ENCODE measurements at places on chromosomes 13 and 19.

- no peak for DNase-seq
Measured at GRCh38 chr19:2361246-2362045, 1.4 kb downstream of the TMPRSS9 start.

- DNase-seq = peak; percentile 25
Measured at GRCh38 chr13:100443998-100444328, 144.6 kb downstream of the GGACT start.

GRCh38 chr13:28339419-28339818, 155.5 kb downstream of the FLT1 start:
- DNase-seq = peak; percentile 76

- DNase-seq = no peak
Measured at GRCh38 chr19:2774953-2775555, 8.0 kb downstream of the SGTA start.

- no peak for DNase-seq
Measured at GRCh38 chr13:43961909-43962308, 82.2 kb downstream of the LACC1 start.

GRCh38 chr13:101013245-101013644, 338.6 kb upstream of the TMTC4 start:
- DNase-seq = no peak

GRCh38 chr13:42969565-42970172, 22.4 kb downstream of the EPSTI1 start:
- DNase-seq = peak; percentile 67

DNA sequence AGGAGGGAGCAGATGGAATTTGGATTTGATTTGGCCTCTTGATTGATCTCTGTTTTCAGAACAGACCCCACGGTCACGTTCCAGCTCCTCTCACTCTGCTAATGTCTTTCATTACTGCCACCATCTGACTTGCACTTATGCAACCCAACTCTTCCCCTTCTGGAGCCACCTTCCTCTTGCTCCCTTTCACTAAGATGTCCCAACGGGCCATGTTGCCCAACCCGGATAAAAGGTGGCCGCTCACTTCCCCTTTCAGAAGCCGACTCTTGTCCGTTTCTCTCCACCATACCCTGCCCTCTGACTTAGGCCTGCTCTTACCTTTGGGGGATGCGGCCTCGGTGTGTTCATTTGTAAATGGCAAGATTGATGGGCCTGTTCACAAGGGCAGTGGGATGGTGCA, 27.4 kb upstream of the CYP4F8 start:
- DNase-seq = no peak

DNA sequence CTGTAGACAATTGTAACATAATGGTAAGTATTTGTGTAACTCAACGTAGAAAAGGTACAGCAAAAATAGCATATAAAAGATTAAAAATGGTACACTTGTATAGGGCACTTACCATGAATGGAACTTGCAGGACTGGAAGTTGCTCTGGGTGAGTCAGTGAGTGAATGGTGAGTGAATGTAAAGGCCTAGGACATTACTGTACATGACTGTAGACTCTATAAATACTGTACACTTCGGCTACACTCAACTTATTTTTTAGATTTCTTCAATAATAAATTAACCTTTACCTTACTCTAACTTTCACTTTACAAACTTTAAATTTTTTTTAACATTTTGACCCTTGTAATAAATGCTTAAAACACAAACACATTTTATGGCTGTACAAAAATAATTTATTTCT, 72.1 kb upstream of the FAM216B start:
- DNase-seq = no peak

DNA sequence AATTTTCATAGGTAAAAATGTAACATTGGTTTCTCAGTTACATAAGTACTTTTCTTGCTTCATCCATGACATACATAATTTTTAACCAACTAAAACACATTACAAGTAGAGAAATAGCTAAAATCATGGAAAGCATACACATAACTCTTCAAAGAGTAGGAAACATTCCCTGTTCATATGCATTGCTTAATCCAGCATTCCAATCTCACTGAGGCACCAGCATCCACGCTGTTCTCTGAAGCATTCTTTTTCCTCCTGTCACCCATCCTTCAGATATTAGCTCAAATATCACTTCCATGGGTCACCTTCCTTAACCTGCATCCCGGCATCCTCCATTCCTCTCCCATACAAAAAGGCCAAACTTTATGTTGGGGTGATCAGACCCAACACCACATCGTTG, 79.1 kb downstream of the ZNF254 start:
- DNase-seq = peak; percentile 0

GRCh38 chr19:51181377-51181912, 39.3 kb downstream of the SIGLEC7 start:
- DNase-seq = no peak

- DNase-seq = no peak
Measured at GRCh38 chr13:76239031-76239680, 603.0 kb downstream of the LMO7 start.

- DNase-seq = no peak
Measured at GRCh38 chr13:53060840-53061490, 32.4 kb downstream of the OLFM4 start.

- DNase-seq = peak; percentile 92
Measured at GRCh38 chr19:45506246-45506988, 862 bp upstream of the VASP start.

- no peak for DNase-seq
Measured at GRCh38 chr19:3233831-3234230, 9.4 kb downstream of the CELF5 start.

DNA sequence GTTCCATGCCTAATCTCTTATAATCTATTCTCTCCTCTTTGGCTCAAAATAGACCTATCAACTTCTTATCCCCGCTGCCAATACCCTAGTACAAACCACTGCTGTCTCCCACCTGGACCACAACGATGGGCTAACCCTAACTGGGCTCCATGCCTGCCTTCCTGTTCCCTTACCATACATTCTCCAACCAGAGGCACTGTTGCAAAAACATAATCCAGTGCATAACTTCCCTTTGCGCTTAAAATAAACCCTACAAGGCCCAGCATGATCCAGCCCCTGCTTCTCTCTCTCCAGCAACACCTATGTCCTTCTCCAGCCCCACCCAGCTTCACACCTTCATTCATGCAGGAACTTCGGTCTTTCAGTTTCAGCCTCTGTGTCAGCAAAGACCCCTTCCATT, 27.4 kb upstream of the CEBPA start:
- DNase-seq = no peak

DNA sequence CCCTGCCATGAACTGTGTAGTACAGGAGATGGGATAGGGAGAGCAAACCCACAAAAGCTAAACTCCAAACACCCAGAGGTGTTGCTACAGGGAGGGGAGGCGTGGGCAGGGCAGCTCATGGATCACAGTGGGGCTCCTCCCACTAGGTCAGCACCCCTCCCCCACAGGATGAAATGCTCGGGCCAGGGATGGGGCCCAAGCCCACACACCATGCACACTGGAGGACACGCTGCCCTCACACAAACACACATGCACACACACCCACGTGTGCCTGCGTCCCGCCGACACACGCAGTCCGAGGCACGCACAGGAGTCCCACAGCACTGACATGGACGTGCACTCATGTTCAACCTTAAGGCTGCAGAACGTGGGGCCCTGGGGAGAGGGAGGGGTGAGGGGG, 6.0 kb upstream of the CCNP start:
- DNase-seq = no peak

DNA sequence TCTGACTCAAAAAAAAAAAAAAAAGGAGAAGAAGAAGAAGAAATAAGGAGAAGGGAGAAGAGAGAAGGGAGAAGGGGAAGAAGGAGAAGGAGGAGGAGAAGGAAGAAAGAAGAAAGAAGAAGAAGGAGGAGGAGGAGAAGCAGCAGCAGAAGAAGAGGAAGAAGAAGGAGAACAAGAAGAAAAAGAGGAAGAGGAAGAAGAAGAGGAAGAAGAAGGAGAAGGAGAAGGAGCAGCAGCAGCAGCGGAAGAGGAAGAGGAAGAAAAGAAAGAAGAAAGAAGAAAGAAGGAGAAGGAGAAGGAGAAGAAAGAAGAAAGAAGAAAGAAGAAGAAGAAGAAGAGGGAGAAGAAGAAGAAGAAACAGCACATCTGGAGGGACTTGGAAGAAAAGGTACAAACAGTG, 4.1 kb upstream of the CNN1 start:
- no peak for DNase-seq

DNA sequence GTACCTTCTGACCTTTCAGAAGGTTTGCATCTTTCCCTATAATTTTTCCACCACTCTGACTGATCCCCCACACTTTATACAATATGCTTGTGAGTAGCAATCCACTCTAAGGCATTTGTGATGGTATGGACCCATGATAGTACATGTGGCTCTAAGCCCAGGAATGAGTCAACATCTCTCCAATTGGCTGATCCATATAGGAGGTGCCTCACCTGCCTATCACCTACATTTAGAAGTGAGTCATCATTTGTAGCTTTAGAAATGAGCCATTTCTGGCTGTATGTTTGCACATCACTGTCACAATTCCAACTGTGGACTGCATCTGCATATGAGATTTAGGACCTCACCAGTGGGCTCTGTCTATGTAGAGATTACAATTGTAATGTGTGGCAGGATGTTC, 133.1 kb upstream of the ZNF91 start:
- no peak for DNase-seq

- DNase-seq = no peak
Measured at GRCh38 chr13:111505175-111505777, 184.8 kb downstream of the TEX29 start.
